Stimulated activated CD8-positive, alpha-beta memory T cell treated with anti-CD3 and anti-CD28 coated beads, Interleukin-4, amount 100 ng/mL, for 4 hours (primary cell): ENCODE measurements at places on chromosomes 6 and 20.

- no peak for DNase-seq
These were observed 292.2 kb upstream of the JAG1 start for GRCh38 chr20:10965936-10966470.

- no peak for DNase-seq
These were observed 219.0 kb upstream of the CST7 start for GRCh38 chr20:24729896-24730605.

- DNase-seq = no peak
These were observed 58.6 kb downstream of the NOL4L start for GRCh38 chr20:32526541-32526940.

DNA sequence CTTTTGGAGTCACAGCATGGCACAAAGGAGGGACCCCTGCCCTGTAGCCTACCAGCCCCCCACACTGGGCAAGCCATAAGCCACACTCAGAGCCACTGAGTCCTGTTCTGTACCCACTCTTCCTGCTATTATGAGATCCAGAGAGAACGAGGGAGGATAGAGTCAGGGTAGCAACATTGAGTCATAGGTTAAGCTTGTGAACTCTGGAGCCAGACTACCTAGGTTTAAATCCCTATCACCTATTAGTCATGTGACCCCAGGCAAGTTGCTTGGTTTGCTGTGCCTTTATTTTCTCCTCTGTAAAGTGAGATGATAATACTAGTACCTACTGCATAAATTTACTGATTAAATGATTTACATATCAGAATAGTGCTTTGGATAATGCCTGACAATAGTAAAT is 540 bp downstream of the CNBD2 start:
- no peak for DNase-seq

GRCh38 chr6:154721460-154721859 is 11.8 kb upstream of the SCAF8 start:
- DNase-seq = no peak

DNA sequence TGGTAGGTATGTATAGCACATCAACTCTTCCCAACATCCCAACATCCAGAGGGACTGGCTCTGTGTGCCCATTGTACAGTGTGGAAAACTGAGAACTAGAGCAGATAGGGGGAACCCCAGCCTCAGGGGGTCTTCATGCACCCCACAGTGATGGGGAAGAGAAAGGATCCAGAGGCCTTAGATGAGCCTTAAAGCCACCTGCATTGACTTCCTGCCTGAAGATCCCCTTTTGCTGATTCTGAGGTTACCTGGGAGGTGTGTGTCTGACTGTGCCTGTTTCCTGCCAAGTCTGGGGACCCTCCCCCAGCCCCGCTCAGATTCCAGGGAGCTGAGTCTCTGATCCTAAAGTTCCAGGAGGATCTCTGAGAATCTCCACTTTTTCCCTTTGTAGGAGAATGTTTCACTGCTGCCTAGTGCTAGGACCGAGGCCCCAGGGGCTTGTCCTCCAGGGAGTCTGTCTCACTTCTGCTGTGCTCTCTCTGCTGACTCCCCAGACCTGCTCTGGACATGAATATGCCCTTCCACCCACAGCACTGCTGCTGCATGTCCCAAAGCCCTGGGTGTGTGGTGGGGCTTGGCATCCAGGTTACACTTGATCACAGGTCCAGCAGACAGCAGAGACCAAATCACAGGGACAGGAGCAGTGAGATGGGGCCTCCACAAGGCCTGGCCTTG is 12.8 kb upstream of the PGC start:
- DNase-seq = no peak

DNA sequence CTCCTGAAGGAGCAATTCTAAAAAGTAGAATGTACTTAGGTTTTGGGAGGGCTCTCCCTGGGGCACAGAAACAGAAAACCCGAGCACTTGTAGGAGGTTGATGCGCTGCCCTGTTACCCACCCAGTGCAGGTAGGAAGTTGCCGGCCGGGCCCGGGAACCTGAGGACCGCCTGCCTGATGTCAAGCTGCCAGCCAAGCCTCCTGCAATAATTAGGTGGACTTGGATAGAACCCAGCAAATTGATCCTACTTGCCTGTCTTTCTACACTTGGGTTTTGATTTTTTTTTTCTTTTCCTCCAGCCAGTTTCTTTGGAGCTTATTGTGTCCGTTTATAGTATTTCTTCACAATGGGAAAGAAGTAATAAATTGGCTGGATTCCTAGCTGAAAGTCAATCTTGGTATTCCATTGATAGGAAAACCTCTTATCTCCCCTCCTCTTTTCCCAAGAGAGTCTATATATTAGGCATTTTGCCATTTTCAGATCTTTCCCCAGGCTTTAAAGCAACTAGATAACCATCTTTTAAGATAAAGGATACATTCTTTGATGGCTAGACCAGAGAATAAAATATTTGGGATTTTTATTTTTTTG is 78.3 kb upstream of the FYN start:
- no peak for DNase-seq

GRCh38 chr6:109397020-109397419 is 14.8 kb upstream of the CD164 start:
- DNase-seq = no peak

DNA sequence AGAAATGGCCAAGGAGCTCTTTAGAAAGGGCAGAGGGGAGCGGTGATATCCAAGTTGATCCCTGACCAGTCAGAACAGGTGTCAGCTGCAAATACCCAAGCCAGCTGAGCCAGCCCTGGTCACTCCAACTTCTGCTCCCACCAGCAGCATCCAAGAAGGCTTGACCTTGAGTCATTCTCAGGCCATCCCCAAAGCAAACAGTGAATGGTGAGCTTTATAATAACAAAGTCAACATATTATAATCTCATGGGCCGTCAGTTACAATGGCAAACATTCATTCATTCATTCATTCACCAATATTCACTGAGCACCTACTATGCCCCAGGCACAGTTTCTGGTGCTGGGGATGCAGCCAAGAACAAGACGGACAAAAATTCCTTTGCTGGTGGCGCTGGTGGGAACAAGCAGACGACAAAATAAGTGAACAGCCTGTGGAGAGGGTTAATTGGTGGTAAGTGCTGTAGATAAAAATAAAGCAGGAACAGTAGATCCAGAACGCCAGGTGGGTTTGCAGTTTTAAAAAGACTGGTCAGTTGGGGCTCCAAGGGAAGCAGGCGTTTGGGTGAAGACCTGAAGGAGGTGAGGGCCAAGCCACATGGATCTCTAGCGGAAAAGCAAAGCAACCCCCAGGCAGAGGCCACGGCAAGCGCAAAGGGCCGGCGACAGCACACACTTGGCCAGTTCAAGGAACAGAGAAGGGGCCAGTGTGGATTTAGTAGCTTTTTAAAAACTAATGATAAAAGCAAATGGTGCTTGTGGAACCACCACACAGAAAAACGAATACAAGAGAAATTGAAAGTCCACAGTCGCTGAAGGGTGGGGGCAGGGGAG is 131.8 kb upstream of the PTPN1 start:
- DNase-seq = no peak

- DNase-seq = no peak
These were observed 38.8 kb downstream of the ISM1 start for GRCh38 chr20:13259921-13260320.

- DNase-seq = no peak
These were observed 773 bp upstream of the ZBP1 start for GRCh38 chr20:57620999-57621398.

GRCh38 chr6:31657406-31658157 is 1.9 kb downstream of the APOM start:
- no peak for DNase-seq

- no peak for DNase-seq
These were observed 33.8 kb downstream of the TBC1D7 start for GRCh38 chr6:13294499-13295069.

GRCh38 chr6:87851674-87852299 is 149.8 kb upstream of the AKIRIN2 start:
- DNase-seq = no peak

- no peak for DNase-seq
These were observed 133.9 kb downstream of the KCNQ5 start for GRCh38 chr6:72755752-72756151.

GRCh38 chr6:157080986-157081391 is 242.3 kb downstream of the TMEM242 start:
- DNase-seq = no peak

DNA sequence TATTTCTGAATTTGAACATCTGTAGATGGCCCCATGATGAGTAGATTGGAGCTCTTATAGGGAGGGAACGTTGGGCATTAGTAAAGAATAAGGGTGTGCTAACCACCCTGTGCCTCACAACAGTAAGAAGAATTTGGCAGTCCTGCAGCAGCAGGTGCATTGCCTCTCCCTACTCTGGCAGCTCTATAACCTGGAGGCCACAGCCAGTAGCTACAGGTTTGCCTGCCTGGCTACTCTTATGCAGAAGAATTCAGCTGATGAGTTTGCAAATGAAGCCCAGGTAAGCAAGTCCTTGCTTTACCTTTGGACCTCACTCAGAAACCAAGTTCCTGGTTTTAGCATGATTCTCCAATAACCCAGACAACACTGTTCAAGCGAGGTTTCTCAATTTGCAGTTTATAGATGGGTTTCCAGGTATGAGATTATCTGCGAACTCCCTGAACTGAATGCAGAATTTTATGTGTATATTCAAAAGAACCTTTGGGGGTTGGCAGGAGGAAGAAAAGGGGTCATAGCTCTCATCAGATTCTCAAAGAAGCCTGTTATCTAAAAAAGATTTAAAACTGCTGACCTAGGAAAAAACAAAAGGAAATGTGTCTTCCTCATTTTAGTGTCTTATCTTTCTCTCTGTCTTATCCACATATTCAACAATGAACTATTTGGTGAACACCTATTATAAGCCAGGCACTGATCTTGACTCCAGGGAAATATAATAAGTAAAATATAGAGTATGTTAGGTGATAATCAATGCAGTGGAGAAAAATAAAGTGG is 18.9 kb downstream of the TREML1 start:
- DNase-seq = no peak

DNA sequence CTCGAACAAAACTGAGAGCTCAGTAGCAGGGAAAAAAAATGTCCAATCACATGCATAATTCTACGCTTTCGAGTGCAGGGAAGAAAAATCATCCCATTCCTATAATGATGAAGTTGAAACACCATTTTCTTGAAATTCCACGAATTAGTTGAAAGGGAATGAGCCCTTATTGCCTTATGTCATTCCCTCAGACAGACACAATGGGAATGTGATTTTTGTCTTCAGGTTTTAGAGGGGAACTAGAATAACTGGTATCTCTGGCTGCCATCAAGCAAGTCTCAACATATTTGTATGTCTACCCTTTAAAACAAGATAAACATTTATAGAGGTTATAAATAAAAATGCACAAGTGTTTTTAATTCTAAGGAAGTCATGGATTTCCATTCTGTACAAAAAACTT is 87.9 kb downstream of the KIF13A start:
- no peak for DNase-seq

DNA sequence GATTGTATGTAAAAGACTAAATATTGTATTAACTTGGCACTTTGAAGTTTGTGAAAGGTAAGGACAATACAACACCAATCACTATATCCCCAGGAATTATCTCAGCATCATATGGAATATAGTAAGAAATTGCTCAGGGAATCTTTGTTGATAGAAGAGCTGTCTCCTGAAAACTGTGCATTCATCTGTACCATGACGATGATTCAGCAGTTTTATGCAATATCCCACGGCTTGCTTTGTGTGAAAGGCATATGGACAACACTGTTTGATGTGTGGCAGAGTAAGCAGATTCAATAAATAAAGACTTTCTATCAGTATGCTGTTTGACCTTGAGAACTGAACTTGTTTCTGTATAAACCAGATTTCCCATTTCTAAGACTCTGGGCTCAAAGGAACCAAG is 147.5 kb upstream of the PLN start:
- no peak for DNase-seq

GRCh38 chr6:119137194-119138072 is 59.0 kb upstream of the FAM184A start:
- no peak for DNase-seq

DNA sequence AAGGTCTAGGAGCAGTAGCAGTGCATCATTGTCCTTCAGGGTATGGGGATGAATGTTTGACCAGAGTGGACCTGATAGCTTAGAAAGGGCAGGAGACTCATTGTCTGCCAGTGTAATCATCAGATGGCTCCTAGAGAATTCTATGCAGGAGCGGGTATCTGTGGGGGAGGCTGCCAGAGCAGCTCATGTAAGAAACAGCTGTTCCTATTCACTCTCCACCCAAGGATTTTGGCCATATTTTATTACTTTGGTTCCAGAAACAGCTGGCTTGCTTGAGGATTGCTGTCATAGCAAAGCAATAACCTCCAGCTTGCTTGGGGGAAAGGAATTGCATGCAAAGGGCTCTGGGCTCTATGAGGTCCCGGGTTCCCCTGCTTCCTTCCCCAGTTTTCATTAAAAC is 44.1 kb downstream of the RALY start:
- no peak for DNase-seq

- no peak for DNase-seq
These were observed 13.2 kb upstream of the ZBTB22 start for GRCh38 chr6:33330736-33331135.

DNA sequence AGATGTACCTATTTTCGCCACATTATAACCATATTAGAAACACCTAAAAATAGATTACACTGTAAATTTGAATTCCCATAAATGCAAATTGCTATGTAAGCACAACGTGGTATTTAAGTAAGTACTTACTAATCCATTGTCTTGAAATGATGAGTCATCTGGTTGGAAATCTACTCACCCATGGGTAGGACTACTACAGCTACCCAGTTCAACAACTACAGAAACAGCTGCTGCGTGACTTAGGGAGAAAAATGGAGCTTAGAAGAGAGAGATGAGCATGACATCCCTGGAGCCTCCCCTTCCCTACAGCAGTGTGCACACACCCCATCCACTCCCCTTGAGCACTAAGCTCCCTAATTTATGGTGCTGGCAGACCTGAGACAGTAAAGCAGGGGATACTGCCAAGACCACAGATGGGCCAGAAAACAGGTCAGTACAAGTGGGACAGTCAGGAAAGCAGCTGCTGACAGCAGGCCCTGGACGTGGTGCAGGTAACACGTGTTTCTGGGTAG is 26.9 kb downstream of the RRAGD start:
- DNase-seq = no peak

GRCh38 chr6:15431762-15432483 is 186.1 kb downstream of the JARID2 start:
- DNase-seq = no peak

GRCh38 chr6:23419046-23419445 is 707.0 kb upstream of the NRSN1 start:
- DNase-seq = no peak

- no peak for DNase-seq
These were observed 3.3 kb upstream of the ZNF341 start for GRCh38 chr20:33728463-33728862.

GRCh38 chr20:1844325-1845162 is 50.7 kb upstream of the SIRPA start:
- no peak for DNase-seq
